ENCODE measurements at places on chromosomes 2 and 18.
A peak's percentile ranks its signal among the peaks of the same experiment; 100 is the strongest.

DNA sequence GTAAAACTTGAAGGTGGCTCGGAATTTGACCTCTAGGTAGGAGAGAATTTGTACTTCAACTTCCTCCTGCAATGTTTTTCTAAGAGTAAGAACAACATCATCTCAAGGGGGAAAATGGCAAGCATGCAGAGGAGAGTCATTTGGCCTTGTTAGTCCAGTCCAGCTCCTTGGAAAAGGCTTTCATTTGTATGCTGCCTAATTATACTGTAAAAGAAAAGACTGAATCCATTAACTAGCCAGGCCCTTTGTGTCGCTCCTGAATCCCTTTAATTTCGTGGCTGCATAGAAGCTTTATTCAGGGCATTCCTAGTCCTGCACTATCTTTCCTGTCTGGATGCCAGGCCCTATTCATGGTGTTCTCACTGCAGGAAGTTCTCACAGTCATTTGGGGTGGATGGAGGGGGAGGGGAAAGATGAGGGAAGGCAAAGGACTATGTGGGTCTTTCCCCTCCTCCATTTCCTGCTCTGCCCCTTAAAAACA, 36.0 kb downstream of the PHLPP1 start:
- DNase-seq = peak; percentile 51

DNA sequence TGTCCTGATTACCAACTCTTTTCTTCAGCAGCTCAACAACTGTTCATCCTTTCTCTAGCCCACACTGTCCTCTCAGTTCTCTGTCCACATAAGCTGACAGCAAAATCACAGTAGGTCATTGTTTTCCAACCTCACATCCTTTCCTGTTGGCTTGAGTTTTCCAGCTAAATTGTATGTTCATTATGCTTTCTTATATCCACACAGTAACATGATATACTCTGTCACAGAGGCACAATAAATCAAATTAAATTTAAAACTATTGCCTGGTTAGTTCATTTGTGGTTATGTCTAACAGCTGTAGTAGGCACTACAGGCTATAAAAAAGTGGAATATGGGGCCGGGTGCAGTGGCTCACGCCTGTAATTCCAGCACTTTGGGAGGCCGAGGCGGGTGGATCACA, 179.9 kb downstream of the ETAA1 start:
- no peak for DNase-seq

- DNase-seq = no peak
Observed at GRCh38 chr2:26414311-26414710, 12.6 kb downstream of the DRC1 start.

- DNase-seq = no peak
Observed at GRCh38 chr2:176643646-176644045, 374.4 kb downstream of the MTX2 start.

GRCh38 chr2:145593280-145593679, 1073.4 kb upstream of the ZEB2 start:
- DNase-seq = no peak

All from G401 (cell line).